ENCODE measurements at places on chromosomes 1 and 21.
A peak's percentile ranks its signal among the peaks of the same experiment; 100 is the strongest.

DNA sequence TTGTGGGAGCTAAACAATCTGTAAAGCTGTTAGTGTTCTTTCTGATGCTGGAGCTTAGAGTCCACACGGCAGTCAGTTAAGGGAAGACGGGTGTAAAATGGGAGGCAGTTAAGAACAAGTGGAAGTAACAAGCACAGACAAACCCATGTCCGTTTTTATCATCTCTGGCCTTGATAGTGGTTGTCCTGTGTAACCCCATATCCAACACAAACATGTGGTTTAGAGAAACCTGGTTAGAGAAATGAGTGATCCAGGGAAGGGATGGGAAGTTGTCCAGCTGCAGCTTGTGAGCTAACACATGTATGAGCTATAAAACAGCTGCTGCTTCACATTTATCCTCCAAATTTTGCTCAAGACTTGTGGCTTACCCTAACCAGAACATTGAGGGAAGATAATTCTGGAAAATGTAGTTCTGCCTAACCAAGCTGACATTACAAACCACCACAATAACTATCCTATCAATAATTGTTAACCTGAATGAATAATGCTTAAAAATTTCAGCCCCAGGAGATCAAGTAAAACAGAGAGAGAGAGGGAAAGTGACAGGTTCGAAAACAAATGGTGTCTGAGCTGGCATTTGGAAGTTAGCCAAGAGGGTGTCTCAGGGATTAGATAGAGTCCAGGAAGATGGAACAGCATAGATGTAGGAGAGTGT, 10.6 kb upstream of the C1orf162 start:
- no peak for DNase-seq

GRCh38 chr1:14142397-14143100, 442.6 kb downstream of the PRDM2 start:
- DNase-seq = no peak

- peak; percentile 81 for DNase-seq
Measured at GRCh38 chr1:205284420-205285144, 37.0 kb downstream of the NUAK2 start.

GRCh38 chr1:91635763-91636162, 135.1 kb downstream of the CDC7 start:
- no peak for DNase-seq

DNA sequence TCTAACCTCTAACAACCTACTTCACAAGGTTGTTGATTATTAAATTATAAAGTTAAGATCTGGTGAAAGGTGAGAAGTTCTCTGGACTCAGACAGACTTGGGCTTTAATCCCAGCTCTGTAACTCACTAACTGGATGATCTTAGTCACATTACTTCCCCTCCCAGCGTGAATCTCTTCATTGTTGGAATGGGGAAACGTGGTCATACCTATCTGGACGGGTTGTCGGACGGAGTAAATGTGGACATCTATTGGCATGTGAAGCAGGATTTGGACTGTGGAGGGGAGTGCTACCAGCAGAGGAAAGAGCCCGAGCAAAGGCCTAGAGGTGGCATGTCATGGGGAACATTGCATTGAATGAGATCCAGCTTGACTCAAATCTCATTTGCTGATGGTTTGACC, 45.1 kb upstream of the RPL11 start:
- no peak for DNase-seq

GRCh38 chr1:109547463-109548320, 723 bp upstream of the GNAI3 start:
- peak; percentile 28 for DNase-seq

GRCh38 chr1:182588500-182589396, at the start of gene RNASEL:
RNASEL (minus strand) TSS chr1:182589256; CDS start chr1:182586806, 2,450 bp downstream.
- peak; percentile 63 for DNase-seq

- no peak for DNase-seq
Measured at GRCh38 chr1:219686171-219686570, 73.3 kb upstream of the ZC3H11B start.

DNA sequence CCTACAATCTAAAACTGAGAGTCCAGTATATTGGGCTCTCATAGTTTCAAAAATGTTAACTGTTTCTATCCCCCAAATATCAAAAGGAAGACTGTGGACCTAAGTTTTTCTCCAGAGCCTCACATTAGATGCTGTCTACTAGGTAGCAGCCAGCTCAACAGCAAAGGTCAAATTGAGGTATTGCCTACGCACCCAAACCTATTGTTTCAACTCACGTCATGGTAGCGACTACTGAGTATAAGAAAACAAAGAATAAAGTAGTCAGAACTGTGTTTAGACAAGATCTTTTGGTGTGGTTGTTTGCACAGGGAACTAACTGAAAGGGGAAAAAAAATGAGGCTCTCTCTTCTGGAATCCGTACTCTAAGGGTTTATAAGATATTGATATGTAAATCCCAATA, 173.2 kb downstream of the LBR start:
- no peak for DNase-seq

DNA sequence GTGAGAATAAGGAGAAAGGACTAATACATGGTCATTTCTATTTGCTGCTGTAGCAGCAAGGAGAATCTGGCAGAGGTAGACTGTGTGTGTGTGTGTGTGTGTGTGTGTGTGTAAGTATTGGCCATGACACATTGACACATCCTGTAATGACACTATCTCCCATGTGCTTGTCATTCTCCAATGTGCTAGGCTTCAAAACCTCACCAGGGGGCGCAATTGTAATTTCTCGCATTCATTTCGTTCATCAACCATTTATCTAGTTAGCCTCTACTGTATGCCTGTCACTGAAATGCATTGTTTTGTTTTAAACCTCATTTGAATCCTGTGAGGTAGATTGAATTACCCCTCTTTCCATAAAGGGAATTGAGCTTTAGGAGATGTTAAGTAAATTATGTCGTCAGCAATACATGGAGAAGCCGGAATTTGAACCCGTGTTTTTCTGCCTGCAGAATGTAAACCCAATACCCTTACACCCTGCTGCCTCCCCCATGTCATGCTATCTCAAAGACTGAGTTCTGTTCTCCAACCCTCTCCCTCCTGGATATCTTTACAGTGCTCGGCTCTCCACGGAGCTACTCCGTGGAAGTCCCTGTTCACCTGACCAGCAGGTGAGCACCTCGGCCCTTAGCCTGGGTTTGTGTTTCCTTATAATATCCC, 100.8 kb downstream of the UCK2 start:
- DNase-seq = peak; percentile 48

- no peak for DNase-seq
Measured at GRCh38 chr21:43697758-43698643, 20.9 kb upstream of the PDXK start.

DNA sequence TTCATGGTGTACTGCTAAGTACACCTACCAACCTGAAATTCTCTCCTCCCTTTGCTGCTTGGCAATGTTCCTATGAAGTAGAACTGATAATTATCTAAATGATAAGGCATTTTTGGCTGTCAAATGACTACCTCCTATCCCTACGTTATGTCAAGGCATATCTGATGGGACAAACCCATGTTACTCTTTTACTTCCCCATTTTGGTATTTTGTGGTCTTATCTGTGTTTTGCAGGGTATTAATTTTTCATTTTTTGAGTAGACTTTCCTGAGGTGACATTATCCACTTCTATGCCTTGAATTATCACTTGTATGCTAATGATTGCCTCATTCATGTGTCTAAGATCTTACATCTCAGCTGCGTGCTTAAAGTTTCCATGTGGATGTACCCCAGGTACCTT, 499.6 kb upstream of the B3GALT2 start:
- DNase-seq = no peak

DNA sequence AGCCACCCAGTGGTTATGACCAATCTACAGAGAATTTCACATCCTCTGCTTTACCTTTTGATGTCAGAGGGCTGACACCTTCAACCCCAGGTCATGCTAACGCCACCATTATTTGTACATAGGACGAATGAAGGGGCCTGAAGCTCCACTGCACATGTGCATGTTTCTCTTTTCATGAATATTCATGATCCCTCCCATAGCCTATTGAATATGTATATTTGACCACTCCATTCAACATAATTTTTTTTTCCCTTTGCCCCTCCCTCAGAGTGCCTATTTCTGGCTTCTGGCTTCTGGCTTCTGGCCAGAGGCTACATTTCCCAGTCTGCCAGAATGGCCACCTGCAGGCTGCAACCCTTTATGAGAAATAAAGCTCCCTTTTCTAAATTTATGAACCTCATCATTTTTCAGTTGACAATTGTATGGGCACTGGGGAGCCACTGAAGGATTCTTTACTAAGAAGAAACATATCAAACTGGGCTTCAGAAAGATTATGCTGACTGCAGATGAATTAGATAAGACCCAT, 406.7 kb downstream of the SIPA1L2 start:
- DNase-seq = no peak

GRCh38 chr1:3246251-3246650, 177.2 kb downstream of the PRDM16 start:
- no peak for DNase-seq

DNA sequence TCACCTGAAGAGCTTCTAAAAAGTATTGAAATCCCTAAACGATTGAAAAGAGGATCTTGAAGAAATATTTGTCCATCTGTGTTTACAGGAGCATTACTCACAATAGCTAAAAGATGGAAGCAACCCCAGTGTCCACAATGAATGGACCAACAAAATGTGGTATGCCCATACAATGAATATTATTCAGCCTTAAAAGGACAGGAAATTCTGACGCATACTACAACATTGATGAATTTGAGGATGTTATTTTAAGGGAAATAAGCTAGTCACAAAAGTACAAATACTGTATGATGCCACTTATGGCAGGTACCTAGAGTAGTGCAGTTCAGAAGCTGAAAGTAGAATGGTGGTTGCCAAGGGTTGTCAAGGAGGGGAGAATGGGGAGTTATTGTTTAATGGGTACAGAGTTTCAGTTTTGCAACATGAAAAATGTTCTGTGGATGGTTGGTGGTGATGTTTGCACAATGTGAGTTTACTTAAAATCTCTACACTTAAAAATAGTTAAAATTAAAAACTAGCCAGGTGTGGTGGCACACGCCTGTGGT, 37.1 kb upstream of the GADD45A start:
- DNase-seq = no peak
